Mesendoderm (in vitro differentiated cells): ENCODE measurements at places on chromosomes 7 and 10.

DNA sequence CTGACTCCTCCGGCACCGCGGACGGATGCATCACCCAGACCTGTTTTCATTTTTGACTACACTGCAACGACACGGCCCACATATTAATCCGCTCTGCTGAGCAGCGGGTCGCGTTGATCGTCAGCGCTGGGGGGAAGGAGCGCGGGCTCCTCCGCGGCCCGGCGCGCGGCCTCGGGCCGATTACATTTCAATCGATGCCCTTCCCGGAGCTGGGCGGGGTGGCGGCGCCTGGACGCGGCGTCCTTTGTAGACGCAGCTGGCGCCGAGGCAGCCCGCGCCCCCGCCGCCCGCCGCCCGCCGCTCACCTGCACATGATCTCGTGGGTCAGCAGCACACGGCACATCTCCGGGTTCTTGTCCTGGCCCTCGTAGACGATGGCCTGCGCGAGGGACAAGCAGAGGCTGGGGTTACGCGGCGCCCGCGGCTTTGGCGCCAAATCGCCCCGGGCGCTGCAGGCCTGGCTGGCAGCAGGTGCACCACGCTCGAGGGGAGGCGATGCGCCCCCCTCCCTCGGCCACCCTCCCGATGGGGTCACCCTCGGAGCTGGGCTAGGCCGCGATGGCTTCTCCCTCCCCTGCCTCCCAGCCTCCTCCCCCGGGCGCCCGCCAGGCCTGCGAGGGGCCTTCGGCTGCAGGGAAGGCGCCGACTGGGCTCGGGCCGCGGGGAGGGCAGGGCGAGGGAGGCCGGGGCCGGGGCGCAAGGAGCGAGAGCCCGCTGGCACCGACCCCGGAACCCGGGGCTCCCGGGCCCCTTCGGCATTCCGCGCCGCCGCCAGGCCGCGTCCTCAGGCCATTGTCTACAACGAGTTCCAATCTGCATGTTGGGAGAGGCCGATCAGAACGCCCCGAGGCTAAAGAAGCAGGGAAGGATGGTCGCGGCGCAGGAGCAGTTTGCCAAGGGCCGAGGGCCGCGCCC, 5.2 kb downstream of the EBF3 start:
- peak; percentile 70 for DNase-seq

DNA sequence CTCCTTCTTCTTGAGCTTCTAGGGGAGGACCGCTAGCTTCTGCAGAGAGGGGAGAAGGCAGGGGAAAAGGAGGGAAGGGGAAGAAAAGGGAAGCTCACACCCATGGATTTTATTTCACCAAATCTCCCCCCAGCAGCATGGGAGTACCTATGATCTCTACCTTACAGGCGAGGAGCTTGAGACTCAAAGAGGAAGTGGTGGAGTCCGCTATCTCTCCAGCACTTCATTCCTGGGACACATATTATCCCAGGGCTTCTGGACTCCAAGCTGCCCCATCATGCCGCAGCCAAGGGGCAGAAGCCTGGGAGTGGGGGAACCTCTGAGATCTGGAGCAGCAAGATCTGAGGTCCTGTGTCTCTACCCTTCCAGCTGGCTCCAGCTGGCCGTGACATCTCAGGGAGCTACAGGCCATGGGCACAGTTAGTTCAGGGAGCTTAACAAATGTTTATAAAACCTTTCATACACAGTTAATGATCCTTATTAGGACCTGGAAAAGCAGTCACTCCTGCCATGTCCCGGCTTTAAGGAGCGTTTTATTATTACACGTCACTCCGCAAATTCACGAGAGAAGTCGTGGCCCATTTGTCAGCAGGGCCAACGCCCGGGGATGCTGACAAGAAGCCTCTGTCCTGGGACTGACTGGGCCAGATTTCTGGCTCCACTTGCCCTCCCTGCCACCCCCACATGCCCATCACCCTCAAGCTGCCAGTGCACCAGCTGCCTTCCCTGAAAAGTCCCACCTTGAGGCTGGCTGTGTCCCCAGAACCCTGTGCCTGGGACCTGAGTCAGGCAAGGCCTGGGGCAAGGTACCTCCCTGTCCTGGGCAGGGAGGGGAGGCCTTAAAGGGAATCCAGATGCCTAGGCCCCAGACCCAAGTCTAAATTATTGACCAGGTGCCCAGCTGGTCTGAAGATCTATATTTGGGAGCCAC, 132.1 kb upstream of the ZMIZ1 start:
- DNase-seq = no peak

DNA sequence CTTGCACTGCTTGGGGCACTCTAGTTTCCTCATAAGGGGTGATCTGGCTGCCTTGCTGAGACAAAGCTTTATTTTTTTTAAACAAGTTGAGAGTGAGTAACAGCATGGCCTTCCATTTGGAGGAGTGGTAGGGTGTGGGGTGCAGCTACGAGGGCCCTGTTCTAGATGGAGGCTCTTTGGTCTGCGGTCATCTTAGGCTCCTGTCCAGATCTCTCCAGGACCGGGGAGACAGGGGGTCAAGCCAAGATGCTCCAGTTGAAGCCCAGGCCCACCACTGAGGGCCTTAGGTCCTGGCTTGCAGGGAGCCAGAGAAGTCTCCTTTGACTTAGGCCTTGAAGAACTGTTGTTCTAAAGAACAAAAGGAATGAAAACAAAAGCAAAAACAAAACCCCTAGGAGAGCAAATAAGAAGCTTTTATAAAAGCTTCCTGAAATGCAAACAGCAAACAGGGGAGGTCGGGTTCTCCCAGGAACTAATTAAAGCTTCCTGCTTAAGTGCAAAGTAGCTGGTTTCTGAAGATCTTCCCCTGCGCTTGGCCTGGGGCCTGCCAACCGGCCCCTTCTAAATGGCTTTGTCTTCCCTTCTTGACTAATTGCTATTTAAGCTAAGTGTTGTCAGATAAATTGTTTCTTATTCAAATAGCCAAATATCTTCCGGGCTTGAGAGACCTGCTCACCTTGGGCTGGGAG, 259.2 kb downstream of the GLRX3 start:
- no peak for DNase-seq

DNA sequence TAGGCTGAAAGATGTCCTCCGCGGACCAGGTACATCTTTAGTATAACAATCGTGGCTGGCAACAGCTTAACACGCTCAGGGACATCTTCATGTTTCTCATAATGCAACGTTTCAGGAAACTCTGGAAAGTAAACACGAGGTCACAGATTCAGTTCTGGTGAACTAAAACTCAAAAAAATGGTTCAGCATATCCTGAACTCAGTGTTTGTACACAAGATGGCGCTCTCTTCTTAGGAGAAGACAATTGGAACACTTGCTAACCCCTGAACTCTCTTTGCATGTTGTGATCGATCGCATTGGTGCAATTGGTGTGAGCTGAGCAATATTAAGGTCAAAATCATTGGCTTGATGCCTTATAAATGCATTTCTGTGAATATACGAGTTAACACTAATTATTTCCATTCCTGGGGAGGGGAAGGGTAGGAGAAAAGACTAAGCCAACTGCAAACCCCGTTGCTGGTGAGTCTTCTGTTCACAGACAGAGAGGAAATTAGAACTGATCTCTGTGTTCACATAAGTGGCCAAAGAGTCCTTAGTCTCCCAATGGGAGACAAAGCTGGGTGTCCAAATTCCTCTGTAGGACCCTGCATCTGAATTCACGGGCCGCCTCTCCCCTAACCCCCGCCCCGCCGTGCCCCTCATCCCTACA, 52.6 kb upstream of the FAM180A start:
- peak; percentile 83 for DNase-seq

GRCh38 chr10:11235771-11236170, 218.1 kb downstream of the CELF2 start:
- DNase-seq = no peak

DNA sequence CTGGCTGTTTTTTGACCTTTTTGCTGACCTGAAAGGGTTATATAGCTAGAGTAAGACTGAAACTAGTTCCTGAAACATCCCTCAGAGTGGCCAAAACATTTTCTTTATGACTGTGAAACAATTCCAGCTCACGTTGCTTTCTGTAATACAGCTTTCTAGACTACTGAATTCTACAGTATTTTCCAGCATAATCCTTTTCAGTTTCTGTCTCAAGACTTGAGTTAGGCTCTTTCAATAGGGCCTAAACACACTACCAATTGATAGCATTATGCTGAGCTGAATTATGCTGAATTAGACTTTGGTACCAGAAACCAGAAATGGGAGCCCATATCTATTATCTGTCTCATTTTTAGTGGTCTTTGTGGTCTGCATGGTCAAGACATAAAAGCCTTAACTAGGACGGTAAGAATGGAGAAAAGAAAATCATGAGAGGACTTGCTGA, 72.6 kb downstream of the EPDR1 start:
- DNase-seq = no peak
